ENCODE measurements at places on chromosomes 6 and 20.

DNA sequence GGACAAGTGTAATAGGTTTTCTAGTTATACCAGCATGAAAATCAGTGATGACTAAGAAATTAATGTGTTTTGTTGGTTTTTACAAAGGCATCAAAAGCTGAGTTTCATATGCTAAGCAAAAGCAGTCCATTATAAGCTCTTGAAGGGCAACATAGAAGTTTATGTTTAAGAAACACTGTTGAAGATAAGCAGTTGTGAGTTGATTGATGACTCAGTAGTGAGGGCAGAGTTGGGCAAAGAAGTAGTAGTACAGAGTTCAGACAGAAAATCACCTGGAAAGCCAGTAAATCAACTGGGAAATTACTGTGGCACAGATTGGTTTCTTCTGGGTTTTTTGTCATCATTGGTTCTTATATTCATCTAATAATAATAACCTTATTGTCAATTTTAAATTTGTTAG is 78.0 kb upstream of the SMIM8 start:
- DNase-seq = no peak

GRCh38 chr6:44253307-44254101 is 3.8 kb downstream of the SLC35B2 start:
- no peak for DNase-seq

DNA sequence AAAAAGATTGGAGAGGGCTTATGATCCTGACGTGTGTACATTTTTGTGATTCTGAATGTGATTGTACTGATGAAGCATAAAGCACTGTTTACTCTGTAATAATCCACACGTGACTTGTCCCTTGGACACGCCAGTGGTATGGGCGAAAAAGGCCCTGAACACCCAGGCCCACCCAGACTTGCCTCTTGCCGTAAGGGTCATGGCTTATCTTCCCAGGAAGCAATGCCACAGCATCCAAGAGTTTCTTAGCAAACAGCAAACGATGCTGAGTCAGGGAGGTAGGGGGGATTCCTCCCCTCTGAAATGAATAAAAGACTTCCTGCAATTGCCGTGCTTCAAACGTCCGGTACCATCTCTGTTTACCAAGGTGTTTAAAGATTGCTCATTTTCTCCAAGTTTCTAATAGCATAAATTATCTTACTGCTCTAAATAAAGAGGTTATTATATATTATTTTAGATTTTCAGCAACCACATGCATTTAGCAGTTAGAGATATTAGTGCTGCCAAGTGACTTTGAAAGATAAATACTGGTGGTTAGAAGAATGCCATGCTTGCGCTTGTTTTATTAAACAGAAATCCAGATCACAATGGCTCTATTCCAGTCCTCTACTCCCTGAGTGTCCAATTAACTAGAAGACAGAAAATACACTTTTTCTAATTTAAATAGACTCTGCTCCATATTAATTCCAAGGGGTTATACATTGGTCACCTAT is 212.8 kb upstream of the CST7 start:
- DNase-seq = no peak

DNA sequence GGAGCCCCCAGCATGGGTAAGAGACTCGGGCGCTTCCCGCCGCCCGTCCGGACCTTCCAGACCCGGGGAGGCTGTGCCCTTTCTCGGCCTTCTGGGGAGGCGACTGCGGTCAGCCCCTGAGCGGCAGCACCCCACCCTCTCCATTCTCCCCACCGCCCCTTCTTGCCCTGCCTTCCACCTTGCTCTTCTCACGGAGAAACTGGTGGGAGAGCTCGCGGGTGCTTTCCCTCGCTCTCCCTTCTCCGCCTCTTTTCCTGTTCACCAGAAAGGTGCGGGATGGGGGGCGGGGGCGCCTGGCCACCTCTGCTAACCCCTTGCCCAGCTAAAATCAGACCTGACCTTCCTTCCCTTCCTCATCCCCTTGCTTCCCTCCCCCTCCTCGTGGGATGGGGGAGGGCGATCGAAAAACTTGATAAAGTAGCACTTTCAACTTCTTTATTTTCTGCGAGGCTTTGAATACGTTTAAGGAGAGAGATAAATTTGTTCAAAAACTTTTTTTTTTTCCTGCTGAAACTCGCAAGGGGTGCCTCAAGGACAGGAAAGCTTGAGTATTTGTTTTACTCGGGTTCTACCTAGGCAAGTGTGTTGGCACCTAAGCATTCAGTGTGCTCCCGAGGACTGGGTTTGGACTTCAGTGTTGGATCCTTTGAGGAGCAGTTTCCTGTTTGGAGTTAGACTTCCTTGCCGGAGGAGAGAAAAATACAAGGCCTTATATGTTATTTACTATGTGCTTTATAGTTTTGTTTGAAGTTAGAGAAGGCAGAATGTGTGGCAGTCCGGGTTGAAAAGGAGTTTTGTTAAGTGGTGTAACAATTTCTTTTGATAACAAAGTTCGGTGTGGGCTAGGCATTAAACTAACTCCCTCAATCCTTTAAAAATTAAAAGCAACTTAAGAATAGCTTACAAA is 897 bp downstream of the CD2AP start:
- peak; percentile 20 for DNase-seq

GRCh38 chr20:42531508-42531961 is 658.2 kb downstream of the PTPRT start:
- no peak for DNase-seq

DNA sequence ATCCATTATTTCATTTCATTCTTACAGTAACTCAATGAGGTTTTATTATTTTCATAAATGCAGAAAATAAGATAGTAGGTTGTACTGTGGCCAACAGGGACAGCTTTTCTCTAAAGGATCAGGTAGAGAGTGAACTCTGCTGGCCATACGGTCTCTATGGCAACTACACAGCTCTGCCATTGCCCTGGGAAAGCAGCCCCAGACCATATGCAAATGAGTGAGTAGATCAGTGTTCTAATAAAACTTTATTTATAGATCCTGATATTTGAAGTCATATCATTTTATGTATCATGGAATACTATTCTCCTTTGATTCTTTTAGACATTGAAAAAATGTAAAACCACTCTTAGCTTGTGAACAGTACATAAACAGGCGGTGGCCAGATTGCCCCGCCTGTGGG is 192.5 kb upstream of the RREB1 start:
- no peak for DNase-seq

DNA sequence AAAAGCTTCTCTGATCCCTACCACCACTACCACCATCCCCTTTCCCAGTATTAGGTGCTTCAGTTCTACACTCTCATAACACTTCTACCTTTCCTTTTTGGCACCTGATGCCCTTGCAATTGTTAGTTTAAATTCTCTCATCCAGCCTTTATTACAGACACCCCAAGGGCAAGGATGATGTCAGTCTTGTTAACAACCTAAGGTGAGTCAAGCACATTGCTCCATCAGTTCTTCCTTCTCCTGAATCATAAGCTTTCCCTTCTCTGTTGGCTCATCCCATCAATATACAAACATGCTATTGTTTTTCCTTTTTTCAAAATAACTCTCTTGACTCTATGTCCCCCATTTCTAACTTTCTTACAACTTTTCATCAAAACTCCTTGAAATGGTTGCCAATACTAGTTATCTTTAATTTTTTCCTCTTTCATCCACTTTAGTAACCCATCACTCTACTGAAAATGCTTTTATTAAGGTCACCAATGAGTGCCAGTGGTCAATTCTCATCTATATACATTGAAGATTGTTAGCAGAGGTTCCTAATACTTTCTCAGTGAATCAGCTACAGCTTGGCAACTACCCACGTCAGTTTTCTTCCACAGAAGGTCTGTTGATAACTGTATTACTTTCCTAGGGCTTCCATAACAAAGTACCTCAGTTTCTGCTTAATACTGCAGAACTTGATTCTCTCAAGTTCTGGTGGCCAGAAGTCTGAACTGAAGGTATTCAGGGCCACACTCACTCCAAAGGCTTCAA is 97.1 kb upstream of the FLRT3 start:
- DNase-seq = no peak

DNA sequence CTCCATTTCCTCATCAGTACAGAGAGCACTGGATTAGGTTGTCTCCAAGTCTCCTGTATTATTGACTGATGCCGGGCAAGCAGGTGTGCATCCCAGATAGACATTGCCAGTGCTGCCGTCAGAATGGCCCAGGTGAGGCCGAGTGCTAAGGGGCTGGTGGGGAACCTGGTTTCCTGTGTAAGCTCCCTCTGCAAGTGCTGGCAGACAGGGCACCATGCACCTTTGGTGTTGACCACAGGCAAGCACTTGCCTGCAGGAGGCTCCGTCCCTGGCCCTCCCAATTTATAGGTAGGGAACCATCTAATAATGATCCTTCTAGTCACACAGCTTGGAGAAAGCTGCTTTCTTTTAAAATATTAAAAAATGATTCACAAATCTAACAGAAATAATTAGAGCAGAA is 747 bp downstream of the GABRR1 start:
- no peak for DNase-seq

GRCh38 chr20:19456595-19457395 is 244.4 kb downstream of the SLC24A3 start:
- DNase-seq = no peak

DNA sequence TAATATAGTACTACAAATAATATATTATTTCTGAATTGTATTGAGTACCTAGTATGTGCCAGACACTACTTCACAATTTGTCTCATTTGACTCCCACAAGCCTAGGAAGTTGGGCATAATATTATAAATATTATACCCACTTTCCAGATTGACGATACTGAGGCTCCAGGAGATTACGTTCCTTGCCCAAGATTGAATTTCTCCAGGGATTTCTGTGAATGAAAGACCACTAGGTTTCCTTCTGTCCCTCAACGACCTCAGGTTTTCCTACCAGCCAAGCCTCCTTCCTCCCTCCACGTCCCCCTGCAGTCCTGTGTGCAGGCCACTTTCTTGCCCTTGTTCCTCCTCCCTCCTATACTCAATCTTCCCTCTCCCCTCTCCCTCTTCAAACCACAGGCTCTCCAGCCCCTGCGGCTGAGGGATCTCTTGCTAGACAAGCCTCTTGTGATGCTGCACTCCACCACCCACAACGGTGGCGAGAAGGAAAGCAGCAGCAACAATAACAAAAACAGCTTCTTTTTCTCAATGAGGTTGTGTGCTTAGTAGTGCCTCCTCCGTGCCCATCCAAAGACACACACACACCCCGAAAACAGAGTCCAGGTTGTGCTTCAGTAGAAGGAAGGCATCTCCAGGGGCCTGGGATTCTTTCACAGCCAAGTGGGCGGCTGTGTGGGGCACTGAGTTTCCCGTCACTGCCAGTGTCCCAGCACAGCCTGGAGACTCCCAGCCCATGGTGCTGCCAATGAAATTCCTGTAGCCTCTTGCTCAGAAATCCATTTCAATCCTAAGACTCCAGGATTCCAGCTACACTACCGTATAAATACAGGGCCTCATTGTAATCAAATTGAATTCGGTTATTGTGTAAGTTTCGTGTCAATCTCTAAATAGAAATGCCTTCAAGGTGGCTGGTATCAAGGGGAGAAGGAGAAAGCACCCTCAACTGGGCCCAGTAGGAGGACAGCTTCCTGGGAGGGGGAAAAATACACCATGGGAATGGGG is 94.4 kb downstream of the NCR2 start:
- no peak for DNase-seq

- no peak for DNase-seq
Observed at GRCh38 chr6:63807056-63807455, 171.5 kb downstream of the PHF3 start.

- no peak for DNase-seq
Observed at GRCh38 chr6:156154896-156155295, 622.3 kb upstream of the ARID1B start.

DNA sequence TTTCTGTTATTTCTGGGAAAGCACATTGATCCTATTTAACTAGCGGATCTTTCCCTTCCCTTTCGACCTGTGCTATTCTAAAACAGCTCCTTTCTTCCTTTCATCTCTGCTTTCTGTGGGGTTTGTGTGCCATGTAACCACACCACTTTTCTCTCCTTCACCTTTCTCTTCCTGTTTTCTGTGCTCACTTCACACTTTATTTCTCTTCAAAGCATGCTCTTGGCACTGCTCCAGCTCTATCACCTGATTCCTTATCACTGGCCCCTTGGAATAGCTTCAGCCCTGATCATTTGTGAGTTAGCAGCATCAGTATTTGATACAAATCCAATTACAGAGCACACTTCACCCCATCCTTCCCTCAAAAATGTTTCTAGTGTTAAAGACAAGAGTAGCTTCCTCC is 8.1 kb upstream of the METTL24 start:
- no peak for DNase-seq
